ENCODE measurements at places on chromosomes 5 and 9.

- DNase-seq = no peak
Measured at GRCh38 chr9:93473411-93473810, 20.0 kb upstream of the FAM120AOS start.

DNA sequence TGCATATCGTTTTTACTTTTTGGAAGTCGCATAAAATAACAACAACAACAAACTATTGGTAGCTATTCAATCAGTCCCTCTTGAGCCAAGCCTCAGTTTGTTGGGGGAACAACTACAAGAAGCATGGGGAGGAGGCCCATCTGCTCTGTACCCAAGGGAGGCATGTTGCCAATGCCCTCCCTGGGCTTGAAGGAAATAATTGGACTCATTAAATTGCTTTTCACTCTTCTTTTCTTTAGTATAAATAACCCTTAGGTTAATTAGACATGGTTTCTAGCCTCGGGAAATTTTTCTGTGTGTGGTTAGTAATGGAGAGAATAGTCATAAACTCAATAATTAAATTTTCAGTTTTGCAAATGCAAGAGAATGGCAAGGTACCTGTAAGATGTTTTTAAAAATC, 500.7 kb downstream of the TLE4 start:
- DNase-seq = no peak

- DNase-seq = peak; percentile 54
Measured at GRCh38 chr9:107176436-107177151, 106.5 kb upstream of the RAD23B start.

GRCh38 chr5:1568201-1568979, 44.6 kb upstream of the LPCAT1 start:
- DNase-seq = no peak

DNA sequence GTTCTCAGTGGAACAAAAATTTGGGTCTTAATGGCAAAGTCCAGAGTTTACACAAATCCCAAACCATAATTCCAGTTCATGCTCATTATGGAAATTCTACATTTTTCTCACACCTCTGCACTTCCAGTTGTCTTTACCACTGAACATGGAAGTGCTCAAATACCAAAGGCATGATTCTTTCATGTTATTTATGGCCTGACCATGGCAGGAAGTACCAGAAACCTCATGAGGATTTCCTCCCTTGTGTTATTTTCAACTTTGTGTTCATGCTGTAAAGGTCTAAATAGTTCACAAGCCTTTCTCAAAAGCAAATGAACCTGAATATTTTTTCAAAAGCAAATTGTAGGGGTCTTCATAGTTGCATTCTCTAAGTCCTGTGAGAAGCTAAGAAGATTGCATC, 82.0 kb upstream of the ITGA1 start:
- DNase-seq = no peak

GRCh38 chr5:56625541-56625940, 189.8 kb upstream of the MAP3K1 start:
- no peak for DNase-seq

DNA sequence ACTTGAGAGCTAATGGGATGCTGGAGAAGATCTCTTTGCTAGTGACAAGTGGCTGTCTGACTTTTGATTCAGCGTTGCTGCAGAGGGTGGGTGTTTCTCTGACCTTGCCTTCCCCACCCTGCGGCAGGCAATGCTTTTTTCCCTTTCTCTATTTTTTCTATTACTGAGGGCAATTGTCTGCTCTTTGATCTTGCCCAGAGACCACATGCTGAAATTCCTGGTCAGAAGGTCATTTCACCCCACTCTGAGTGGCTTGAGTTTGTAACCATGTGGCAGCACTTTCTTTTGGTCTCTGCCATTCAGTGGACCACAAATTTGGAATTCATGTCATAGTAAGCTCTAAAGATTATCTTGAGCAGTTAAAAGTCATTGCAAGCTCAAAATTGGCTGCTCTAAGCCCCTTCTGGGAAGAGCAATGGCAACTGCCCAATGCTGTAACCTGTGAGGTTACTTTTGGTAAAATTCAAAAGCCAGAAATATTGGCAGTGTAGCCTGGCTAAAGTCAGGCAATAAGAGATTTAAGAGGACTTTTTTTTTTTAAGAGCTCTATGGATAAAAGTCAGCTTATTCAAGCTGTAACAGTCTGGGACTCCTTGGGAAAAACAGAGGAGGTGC, 30.4 kb upstream of the MTMR12 start:
- DNase-seq = no peak

DNA sequence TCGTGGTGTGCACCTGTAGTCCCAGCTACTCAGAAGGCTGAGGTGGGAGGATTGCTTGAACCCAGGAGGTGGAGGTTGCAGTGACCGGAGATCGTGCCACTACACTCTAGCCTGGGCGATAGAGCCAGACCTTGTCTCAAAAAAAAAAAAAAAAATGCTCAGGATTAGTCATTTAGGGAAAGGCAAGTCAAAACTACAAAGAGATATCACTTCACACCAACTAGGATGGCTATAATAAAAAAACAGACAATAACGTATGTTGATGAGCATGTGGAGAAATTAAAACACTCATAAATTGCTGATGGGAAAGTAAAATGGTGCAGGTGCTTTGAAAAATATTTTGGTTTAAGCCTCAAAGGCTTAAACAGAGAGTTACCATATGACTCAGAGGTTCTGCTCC, 6.3 kb upstream of the ANKRD34B start:
- no peak for DNase-seq

DNA sequence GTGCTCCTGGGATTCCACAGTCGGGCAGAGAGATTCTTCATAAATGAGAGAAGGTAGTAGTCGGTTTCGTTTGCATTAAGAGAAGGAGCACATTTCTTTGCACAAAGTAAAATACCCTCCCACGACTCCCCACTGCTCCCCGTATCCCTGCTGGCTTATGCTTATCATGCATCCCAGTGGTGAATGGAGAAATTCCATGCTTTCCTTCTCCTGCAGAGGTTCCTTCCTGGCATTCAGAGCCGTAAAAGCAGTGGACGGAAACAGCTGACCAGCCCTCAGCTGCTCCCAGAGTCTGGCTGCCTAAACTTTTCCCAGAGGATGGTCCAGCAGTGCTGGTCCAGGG, 93.1 kb downstream of the C9orf152 start:
- DNase-seq = peak; percentile 53

- DNase-seq = peak; percentile 23
Measured at GRCh38 chr9:71487061-71487460, 281.3 kb downstream of the CEMIP2 start.

DNA sequence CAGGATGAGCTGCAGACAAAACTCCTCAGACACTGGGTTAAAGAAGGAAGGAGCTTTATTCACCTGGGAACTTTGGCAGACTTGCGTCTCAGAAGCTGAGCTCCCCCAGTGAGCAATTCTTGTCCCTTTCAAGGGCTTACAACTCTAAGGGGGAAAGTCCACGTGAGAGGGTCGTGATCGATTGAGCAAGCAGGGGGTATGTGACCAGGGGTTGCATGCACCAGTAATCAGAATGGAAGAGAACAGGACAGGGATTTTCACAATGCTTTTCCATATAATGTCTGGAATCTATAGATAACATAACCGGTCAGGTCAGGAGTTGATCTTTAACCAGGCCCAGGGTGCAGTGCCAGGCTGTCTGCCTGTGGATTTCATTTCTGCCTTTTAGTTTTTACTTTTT, 202.8 kb upstream of the MRPS30 start:
- no peak for DNase-seq

- DNase-seq = no peak
Measured at GRCh38 chr9:27462434-27462833, 61.7 kb upstream of the IFNK start.

DNA sequence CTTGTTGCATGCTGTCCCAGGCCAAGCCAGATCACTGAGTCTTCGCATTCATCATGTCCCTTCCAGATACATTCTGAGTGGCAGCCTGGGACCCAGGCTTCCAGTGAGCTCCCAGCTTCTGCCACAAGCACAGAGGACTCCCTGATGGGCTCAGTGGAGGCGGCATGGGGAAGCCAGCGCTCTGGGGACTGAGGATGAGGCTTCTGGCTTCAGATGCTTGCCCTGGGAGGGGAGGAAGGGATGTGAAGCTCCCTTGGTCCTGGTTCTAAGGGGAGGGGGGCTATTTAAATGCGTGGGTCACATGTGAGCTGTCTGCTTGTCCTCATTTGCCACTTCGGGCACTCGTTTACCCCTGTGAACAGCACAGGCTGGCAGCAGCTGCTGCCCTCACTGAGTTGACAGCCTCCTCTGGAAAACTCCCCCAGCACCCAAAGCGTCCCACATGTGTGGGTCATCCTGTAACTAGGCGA, 174.0 kb downstream of the NR3C1 start:
- DNase-seq = no peak

DNA sequence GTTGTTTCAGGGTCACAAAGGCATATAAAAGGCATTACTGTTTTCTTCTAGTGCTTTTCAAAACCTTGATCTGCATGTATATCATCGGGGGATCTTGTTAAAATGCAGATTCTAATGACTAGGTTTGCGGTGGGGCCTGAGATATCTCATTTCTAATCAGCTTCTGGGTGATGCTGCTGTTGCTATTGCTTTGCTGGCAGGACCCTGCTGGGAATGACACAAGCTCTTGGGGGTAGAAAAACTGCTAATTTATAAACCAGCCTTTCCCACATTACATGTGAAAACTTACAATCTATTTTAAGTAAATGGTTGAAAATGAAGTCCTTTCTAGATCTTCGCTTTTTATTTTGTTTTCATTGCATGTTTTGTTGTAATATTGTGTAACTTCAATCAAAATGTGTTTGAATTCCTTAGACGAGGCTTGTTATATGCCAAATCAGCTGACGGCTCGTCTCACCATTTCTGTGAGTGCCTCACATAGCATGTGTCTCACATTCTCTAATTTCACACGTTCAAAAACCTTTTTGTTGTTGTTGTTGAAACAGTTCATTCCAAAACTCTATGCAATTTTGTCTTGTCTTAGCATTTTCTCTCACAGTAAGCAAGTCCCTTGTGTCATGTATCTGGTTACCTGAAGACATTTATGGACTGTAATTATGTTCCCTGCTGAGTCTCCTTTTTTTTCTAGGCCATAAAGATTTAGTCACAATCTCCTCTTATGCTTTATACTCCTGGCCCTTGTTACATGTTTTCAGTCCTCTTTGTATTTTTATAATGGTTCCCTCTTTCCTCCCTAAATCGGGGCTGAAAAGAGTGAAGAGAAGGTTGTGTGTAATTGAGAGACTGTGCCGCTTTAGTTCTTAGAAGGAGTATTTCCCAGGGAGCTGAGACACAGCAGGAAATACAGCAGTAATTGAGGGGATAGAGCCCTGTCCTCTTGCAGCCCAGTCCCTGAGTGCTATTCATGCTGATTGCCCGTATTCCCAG, 521.0 kb upstream of the SEMA6A start:
- peak; percentile 33 for DNase-seq

GRCh38 chr5:101163088-101163487, 260.0 kb upstream of the ST8SIA4 start:
- DNase-seq = peak; percentile 30

DNA sequence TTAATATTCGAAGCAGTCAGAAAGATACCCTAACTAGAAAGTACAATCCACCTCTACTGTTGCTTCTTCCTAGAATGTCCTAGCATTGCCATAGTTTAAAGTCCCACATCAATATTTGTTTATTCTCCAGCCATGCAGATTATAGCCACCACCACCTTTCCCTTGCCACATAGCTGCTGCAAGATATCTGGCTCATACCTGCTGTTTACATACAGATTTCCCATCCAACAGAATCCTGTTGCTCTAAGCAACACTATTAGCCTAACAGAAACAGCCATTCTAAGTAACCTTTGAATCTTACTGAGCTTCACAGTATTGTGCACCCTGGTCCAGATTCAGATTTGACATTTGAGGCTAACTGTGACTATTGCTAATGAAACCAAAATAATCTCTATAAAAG, 45.6 kb downstream of the GNAQ start:
- DNase-seq = no peak

DNA sequence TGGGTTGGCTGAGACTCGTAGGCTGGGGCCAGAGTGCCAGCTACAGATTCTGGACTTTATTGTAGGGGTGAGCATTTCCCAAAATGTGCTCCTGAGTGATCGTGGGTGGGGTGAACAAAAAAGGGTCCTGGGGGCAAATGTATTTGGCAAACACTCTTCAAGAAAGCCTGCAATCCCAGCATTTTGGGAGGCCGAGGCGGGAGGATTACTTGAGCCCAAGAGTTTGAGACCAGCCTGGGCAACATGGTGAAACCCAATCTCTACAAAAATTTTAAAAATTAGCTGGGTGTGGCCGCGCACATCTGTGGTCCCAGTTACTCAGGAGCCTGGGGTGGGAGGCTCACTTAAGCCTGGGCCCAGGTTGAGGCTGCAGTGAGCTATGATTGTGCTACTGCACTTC, 55.5 kb upstream of the CDKN2AIPNL start:
- DNase-seq = no peak

GRCh38 chr5:43515678-43516048, 715 bp upstream of the C5orf34 start:
- peak; percentile 9 for DNase-seq

GRCh38 chr5:169222934-169223594, 77.9 kb downstream of the SLIT3 start:
- no peak for DNase-seq

GRCh38 chr9:119053070-119053469, 316.2 kb downstream of the BRINP1 start:
- DNase-seq = no peak

DNA sequence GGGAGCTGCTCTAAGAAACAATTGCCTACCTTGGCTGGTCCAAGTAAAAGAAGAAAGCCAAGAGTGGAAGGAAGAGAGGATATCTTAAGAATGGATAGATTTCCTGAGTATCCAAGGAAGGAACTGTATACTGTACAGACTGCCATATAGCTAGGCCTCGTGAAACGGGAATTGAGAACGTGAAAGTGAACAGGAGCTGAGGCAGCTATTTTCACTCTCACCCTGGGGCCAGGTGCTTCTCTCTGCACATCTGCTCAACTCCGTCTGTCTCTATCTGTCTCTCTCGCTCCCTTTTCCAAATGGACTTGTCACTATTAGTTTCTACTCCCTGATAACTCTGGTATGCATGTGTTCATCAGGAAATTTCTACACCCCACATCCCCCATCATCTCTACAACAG, 35.9 kb upstream of the TESK1 start:
- no peak for DNase-seq

GRCh38 chr9:107177243-107177839, 105.7 kb upstream of the RAD23B start:
- DNase-seq = no peak

GRCh38 chr9:137174722-137175293, 3.0 kb upstream of the TMEM210 start:
- DNase-seq = peak; percentile 42

GRCh38 chr9:69143291-69143690, 30.8 kb upstream of the TJP2 start:
- no peak for DNase-seq

GRCh38 chr5:176741561-176742211, 68.7 kb upstream of the UNC5A start:
- DNase-seq = no peak

GRCh38 chr9:87710443-87710842, 15.5 kb upstream of the CTSL start:
- DNase-seq = no peak

- DNase-seq = no peak
Measured at GRCh38 chr5:113058706-113059226, 82.2 kb downstream of the DCP2 start.

- DNase-seq = no peak
Measured at GRCh38 chr5:160685695-160686094, 166.3 kb downstream of the ATP10B start.

- DNase-seq = no peak
Measured at GRCh38 chr9:77949751-77950436, 81.7 kb downstream of the GNAQ start.
